ENCODE measurements at places on chromosomes 4 and X.
A peak's percentile ranks its signal among the peaks of the same experiment; 100 is the strongest.

DNA sequence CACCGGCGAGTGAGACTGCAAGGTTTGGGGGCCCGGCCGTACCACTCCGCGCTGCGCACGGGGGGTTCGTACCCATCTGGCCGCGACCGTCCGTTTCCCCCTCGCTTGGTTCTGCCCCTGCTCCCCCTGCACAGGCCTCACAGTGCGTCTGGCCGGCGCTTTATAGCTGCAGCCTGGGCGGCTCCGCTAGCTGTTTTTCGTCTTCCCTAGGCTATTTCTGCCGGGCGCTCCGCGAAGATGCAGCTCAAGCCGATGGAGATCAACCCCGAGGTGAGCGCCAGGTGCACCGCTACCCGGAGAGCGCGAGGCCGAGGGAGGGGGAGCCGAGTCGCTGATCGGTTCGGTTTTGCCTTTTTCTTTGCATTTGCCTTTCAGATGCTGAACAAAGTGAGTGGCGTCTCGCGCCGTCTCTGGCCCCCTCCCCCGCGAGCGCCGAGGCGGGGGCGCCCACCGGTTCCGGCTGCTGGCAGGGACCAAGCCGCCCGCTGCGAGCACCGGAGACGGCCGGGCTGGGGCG, at the start of gene UCHL1:
UCHL1 (plus strand) TSS at position 189 of the 517 bp plus-strand sequence; CDS start at position 238, 49 bp downstream.
- DNase-seq, result peak; percentile 30

DNA sequence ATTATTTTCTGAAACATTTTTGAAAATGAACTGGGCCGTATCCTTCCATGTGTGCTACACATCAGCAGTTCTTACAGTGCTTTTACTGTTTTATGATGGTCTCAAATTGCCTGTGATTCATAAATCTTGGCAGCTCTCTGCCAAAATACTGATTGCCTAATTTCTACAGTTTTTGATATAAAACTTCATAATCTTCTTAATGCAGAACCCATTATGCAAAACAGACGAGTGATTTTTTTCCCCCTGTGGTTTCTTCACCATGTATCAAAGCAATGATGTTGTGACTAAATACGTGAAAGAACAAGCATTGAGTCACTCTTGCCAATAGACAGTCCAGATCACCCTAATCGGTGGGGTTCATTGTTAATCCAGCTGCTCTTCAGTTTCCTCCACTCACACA, 156.4 kb upstream of the WDR1 start:
- DNase-seq, result no peak

DNA sequence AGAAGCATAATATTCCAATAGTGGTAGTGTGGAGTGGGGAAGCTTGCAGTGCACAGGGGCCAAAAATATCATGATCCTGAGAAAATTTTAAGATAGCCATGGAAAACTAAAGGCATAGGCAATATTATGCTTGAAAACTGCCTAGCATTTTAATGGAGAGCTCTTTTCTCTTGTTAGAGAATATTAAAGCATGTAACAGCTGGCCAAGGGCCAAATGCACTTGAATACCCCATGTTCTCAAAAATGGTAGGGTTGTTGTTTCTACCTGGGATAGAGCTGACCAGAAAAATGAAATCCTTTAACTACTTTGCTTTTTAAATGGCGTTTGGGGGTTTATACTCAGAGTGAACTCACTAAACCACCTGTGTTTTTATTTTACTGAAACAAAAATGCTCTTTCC, 739.6 kb upstream of the SLIT2 start:
- no peak for DNase-seq

GRCh38 chrX:18406531-18407266, 18.7 kb upstream of the CDKL5 start:
- DNase-seq, result no peak

GRCh38 chrX:46626566-46626965, 53.0 kb downstream of the CHST7 start:
- peak; percentile 34 for DNase-seq

- DNase-seq, result no peak
Measured at GRCh38 chrX:41722816-41723618, 964 bp upstream of the GPR82 start.

GRCh38 chr4:10079256-10079655, 37.3 kb downstream of the WDR1 start:
- no peak for DNase-seq

GRCh38 chr4:77151241-77151640, 5.8 kb upstream of the CCNG2 start:
- no peak for DNase-seq

DNA sequence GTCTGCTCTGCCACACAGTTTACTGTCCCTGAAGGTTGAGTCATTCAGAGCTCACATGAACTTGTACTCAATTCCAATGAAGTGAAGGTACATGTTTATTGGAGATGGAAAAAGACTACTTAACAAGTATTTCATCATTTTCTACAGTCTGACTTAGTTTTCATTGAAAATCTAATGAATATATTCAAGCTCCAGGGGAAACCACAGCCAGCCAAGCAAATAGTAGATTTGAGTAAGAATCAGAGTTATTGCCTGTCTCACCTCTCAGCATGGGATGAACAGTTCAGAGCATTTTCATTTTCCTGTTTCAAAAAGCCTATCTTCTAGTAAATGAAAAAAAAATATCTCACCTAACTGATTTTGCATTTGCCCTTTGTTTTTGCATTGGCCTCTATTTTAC, 1249.4 kb upstream of the DIAPH2 start:
- DNase-seq, result no peak

- no peak for DNase-seq
Measured at GRCh38 chr4:185033072-185033471, 14.8 kb downstream of the HELT start.

- no peak for DNase-seq
Measured at GRCh38 chr4:181008164-181008563, 1235.0 kb upstream of the TENM3 start.

- DNase-seq, result no peak
Measured at GRCh38 chr4:26369581-26369980, 48.8 kb downstream of the RBPJ start.

DNA sequence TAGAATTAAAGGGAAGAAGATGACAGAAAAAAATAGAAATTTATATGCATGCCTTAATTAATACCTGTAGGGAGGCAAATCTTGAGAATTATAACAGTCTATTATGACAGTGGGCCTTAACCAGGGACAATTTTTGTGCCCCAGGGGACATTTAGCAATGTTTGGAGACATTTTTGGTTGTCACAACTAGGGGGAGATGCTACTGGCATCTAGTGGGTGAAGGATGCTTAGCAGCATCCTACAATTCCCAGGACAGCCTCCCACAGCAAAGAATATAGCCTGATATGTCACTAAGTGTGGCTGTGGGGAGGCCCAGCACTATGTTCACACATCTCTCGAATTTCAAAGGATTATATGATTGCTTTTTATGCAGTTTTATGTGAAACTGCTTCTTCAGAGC, 10.5 kb downstream of the GPR82 start:
- DNase-seq, result no peak
